Muscle of back (tissue), 13 donors: ENCODE measurements at places on chromosomes 3 and 15.

GRCh38 chr15:39586387-39587095 lies 5.7 kb downstream of the THBS1 start:
- peak; percentile 65 for DNase-seq

DNA sequence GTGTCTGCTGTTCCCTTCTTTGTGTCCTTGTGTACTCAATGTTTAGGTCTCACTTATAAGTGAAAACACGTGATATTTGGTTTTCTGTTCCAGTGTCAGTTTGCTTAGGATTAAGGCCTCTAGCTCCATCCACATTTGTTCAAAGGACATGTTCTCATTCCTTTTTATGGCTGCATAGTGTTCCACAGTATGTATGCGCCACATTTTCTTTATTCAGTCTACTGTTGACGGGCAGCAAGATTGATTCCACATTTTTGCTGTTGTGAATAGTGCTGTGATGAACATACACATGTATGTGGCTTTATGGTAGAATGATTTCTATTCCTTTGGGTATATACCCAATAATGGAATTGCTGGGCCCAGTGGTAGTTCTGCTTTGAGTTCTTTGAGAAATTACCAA lies 122.7 kb upstream of the THBS1 start:
- no peak for DNase-seq

DNA sequence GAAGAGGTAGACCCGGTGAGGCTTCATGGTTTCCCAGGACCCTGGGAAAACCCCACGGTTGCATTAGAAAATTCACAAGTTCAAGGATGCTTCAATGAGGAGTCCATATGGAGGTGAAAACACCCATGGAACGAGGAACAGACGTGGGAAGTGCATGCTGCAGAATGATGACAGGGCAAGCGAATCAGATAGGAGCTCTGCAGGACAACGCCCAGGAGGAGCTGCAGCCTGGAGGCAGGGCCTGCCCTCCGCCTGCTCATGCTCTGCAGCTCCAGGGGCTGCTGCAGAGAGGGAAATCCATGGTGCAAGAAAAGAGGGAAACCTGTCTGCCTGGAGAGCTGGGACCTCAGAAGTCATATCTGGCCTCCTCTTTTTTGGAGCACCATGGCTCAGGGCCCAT lies 61.5 kb downstream of the NUP210 start:
- no peak for DNase-seq

GRCh38 chr15:27784107-27784506 lies 315.0 kb downstream of the OCA2 start:
- no peak for DNase-seq

GRCh38 chr3:171460725-171461524 lies 720 bp upstream of the TNIK start:
- peak; percentile 61 for DNase-seq

DNA sequence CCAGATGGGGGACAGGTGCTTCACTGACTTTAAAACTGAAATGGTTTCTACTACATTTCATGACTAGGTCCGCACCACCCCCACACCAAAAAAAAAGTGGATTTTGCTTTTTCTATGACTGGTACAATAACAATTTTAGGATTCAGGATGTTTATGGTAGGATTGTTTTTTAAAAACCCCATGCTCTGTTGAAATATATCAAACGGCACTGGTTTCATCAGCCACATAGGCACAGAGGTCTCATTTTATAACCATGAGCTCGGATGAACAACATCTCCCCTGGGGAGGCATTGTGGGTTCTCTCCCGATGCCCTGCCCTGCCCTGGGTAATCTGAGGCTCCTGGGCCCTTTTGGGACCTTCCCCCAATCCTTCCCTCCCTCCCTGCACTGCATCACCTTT lies 202.7 kb upstream of the KBTBD8 start:
- DNase-seq = no peak

GRCh38 chr15:91222052-91222451 lies 122.0 kb downstream of the SV2B start:
- DNase-seq = no peak

- DNase-seq = no peak
Observed at GRCh38 chr15:92885224-92886041, 14.7 kb upstream of the CHD2 start.

DNA sequence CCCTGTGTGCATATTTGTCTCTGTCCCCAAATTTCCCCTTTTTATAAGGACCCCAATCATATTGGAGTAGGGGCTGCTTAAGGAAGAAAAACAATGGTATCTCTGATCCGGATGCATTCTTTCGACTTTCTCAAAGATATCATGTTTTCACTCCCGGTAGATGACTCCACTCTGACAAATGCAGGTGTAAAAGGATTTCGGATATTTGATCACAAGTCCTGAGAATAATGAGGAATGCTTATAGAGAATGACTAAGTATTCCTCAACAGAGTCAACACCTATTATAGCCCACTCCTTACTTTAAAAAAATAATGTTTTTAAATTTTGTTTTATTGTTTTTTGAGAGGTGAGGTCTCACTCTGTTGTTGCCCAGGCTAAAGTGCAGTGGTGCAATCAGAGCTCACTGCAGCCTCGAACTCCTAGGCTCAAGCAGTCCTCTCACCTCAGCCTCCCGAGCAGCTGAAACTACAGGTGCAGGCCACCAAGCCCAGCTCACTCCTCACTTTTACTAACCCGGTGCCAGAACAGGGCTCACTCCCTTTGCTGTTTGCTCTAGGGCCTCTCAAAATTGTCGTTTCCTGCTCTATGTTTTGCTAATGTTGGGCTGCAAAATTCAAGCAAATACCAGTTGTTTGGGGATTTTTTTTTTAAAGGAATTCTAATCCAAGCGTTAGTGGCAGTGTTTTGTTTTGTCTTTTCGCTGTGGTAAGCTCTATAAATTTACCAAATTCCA lies 24.6 kb downstream of the COL8A1 start:
- DNase-seq = no peak

- DNase-seq = peak; percentile 6
Observed at GRCh38 chr3:106242781-106243180, 374.0 kb upstream of the CBLB start.

DNA sequence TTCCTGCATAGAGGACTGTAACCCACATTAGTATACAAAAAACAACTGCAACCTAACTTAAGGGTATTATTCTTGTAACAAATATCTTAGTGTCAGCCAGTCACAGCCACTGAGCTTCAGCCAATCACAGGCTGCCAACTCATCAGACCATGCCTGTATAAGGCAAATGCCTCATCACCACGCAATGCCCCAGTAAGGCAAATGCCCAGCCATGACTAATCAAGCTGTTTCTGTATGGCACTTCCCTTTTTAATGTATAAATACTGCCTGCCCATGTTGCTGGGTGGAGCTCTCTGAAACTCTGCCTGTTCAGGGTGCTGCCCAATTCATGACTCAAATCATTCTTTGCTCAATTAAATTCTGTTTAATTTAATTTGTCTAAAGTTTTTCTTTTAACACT lies 18.4 kb upstream of the GABRA5 start:
- no peak for DNase-seq

DNA sequence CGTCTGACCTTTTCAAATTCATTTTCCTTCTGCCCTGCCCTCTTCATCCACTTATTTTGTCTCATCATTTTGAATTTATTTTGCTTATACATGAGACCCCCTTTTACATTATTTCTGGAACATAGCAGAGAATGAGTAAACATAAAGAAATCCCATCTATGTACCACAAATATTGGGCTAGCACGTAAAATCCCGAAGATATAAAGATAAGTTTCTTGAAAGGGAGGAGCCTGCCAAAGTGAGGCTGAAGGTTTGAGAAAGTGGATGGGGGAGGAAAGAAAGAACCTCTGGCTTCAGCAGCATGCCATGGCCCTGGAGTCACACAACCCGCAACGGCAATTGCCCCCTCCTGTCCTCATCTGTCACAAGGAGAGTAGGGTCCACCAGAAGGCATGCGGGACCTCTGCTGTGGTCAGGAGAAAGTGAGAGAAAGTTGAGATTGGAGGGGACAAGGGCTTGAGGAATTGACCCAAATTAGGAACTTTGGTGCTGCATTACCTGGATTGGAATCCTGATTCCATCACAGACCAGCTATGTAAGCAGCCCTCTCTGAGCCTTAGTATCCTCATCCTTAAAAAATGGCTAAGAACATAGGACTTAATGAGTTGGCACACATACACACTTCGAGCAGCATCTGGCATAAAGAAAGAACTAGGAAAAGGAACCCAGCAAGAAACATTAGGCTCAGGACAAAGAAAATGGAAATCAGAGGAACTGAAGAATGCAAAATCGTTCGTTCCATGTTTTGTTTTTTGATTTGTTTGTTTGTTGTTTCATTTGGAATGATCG lies 53.7 kb upstream of the GYG1 start:
- no peak for DNase-seq

- no peak for DNase-seq
Observed at GRCh38 chr3:154852515-154852914, 227.6 kb upstream of the MME start.

DNA sequence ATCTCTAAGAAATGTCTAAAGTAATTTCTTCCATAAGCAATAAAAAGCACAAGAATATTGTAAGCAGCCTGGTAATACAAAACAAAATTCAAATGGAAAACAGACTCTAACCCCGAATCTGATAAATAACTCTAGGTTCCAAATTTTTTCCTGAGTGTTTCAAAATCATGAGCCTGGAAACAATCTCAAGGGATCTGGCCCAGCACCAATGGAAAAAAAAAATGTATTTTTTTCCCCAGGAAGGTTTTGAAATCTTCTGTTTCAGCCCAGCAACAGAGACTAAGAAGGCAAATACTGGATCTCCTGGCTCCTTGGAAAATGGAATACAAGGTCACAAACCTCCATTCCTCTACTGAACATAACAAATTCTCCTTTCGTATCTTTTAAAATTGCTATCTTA lies 13.0 kb downstream of the TBC1D2B start:
- peak; percentile 71 for DNase-seq

DNA sequence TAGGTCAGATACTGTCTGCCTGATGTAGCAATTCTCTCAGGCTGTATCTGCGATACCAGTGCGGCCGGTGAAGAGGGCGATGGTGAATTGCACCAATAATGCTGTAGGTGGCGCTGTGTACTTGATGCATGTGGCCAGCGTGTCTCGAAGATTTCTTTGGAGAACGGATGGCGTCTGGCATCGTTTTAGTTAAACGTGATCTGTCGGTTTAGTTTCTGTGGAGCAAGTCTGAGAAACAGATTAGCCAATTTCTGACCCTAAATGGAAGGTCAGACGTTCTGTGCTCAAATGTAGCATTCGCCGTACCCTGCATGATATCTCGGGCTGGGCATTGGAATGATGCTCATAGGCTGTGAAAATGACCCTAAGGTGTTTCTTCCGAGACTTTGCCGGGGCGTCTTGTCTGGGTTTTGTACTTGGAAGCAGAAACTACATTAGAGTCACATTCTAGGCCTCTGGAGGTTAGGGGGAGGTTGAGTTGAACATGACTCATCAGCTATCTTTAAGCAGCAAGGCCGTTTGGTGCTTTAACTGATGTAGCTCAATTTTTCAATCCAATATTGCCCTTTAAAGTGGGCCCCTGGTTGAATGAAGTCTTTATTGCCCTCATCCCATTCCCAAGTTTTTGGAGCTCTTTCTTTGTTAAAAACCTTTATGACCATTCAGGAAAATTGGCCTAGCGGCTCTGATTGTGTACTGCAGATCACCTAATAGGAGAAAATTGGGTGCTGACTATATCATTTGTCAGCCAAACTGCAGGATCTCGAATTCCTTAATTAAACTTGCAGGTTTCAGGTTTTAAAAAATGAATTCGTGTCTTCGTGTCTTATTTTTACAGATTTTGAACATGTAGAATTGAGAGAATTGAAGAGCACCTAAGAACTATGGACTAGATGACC lies 80.0 kb downstream of the SQOR start:
- peak; percentile 52 for DNase-seq

GRCh38 chr3:159882790-159883779 lies 105.5 kb upstream of the IL12A start:
- no peak for DNase-seq

DNA sequence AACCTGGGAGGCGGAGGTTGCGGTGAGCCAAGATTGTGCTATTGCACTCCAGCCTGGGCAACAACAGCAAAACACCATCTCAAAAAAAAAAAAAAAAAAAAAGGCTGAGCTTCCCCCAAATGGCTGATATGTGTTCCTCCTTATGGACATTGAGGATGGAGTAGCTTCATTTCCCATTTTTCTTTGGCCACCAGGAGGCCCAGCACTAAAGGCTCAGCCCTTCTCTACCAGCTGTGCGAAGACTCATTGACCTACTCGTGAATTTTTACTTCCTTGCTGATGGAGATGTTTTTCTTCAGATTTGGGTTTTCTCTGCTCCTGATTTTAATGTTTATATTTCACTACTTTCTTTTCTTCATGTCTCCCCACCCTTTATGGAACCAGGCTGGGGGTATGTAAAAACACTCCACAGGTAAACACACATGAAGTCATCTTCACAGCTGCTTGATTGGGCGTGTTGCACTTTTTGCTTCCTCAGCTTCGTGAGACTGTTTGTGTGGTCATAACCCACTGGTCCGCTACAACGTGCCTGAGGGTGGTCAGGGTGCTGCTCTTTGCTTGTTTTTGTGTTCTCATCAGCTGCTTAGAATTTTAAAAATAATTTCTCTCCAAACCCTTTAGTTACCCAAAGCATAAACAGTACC lies 13.5 kb downstream of the SEMA4B start:
- DNase-seq = no peak

- peak; percentile 62 for DNase-seq
Observed at GRCh38 chr3:24709956-24710355, 215.3 kb upstream of the THRB start.

DNA sequence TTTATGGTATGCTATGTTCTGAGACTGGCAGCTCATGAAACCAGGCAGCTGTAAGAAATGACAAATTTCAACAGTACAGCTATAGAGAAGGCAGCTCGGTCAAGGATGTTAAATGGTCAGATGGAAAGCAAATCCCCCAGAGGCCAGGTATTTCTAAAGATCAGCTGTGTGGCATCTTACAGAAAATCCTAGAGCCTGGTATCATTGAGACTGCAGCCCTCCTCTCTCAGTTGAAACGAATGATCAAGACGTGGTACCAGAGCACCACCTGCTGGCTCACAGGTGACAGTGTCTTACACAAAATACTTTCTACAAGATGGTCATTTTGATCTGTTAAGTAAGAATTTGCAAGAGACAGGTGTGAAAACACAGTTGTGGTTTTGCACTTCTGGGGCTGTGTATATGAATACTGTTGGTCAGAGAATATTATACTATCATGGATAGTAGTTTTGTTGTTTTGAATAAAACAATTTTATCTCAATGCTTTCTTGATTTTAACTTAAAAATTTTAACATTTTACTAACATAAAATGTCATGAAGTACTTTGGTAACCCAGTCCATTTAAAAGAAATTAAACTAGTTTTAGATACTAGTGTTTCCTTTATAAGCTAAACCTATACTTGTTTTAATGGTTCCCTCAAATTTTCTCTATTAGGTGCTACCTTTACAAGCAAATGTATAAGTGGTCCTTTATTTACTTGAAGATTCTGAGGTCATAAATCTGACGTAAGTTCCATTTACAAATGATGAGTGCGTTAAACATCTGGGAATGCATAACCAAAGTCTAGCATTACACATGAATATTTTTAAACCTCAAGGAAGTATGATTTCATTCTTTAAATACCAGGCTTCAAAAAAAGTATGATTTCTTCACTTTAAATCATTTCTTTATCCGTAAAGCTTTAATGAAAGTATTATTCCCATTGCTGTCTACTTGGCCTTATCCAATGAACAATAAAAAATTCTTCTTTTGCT lies 121.8 kb downstream of the PDZRN3 start:
- peak; percentile 79 for DNase-seq
